Body of pancreas (tissue), 4 donors: ENCODE measurements at places on chromosomes 7 and 10.

DNA sequence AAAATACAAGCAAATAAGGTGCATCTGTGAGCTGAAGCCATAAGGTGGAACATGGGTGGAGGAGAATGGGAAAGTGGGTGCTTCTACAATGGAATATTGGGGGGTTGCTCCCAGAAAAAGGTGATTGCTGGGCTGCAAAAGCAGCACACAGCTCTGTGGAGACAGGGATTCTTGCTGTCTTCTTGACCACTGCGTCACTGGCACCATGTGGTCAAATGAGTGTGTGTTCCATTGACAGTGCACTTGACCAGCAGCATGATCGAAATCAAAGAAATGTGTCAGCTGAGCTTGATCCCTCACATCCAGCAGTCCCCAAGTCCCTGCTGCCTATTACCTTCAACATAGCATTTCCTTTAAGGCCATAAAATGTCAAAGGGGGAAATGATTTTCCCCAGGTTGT lies 56.2 kb downstream of the GPR26 start:
- DNase-seq: no peak

DNA sequence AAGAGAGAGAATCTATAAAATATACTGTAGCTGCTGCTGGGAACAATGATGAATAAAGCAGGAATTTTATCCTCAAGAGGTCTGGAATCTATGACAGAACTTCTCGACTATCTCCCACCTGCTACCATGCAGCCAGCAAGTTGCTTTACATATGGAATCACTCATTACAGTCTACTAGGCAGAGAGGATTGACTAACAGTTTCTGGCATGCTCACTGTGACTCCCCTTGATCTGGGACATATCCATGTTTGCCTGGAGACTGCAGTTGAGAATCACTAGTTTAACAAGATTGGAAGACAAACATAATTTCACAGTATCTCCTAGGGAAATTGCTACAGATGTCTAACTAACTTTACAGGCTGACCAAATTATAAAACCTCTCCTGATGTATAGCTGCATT lies 13.3 kb downstream of the GPR37 start:
- DNase-seq: no peak

DNA sequence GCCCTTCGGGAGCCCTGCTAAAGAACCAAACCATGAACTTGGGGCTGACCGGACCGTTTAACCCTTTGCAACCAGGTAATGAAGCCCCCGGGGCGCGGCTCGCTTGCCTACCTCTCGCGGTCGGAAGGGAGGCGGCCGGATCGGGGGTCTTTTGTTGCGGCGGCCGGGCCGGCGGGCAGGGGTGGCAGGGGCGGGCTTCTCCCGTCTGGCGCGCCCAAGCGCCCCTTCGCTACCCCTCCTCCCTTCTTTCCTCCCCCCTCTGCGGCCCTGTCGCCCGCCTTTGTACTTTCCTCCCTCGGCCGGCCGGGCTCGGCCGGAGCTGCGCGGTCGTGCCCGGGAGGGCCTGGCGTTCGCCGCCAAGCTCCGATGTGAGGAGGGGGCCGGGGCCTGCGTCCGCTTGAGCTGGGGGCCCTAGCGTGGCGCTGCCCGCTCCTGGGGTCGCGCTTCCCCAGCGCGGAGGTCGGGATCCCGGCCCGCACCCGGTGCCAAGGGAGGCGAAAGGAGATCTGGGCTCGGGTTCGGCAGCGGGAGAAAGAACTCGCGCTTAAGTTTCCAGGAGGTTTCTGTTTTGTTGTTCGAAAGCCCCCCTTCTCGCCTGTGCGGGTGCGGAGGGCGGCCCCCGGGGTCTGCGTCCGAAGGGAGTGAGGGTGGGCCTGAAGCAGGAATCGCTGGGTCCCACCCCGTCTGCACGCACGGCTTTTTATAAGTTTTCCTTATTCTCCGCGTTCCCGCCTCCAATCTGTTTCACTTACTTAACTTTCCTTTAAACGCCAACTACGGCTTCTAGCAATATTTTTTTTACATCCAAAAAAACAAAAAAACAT lies 436.8 kb upstream of the GALNT17 start:
- no peak for DNase-seq

- DNase-seq: no peak
Observed at GRCh38 chr7:151035026-151035717, 6.9 kb downstream of the ABCB8 start.

DNA sequence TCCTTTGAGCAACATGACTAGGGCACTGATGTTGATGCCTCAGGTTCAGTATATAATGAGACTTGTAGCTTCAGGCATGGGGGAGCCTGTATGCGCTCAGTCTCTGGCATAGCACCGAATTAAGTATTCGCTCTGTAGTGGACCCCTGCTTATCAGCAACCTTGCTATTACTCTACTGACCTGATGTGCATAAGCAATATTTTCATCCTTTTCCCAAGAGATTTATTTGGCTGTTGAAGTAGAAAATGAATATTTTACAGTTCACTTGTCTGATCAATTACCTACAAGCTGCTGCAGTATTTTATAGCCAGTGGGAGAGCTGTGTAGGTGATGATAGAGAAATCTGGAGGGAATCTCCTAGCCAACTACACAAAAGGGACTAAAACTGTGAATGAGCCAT lies 781.6 kb upstream of the PHF14 start:
- DNase-seq: no peak

DNA sequence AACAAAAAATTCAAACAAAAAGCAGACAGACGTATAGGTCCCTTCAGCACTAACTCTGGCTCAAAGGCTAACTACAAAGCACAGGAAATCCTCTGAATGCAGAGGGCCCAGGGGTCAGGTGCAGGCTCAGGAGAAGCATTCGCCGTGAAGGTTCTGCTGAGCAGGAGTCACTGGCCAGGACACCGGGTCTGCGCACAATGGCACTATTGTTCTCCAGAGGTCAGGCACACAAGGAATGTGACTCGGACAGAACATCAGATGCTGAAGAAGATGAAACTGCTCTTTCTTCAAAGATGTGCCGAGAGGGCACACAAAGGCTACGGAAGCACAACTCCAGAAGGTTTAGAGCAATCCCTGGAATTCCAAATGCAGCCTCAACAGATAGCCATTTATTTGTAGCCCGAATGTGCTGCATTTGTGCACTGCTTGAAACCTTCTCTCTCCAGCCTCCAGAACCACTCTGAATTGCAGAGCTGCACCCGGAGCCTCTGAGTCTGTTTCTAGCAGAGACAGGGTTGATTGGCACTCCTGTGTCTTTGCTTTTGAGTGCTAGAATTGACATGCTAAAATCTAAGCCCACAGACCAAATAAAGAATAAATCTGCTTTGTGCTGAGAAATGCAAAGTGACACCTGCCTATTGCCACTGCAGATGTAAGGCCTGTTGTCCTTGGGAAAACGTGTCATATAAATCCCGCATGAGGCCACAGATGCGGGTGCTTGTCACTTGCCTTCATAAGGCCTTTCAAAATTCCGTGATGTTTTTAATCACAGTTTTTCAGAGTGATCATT lies 85.4 kb upstream of the AFAP1L2 start:
- no peak for DNase-seq

DNA sequence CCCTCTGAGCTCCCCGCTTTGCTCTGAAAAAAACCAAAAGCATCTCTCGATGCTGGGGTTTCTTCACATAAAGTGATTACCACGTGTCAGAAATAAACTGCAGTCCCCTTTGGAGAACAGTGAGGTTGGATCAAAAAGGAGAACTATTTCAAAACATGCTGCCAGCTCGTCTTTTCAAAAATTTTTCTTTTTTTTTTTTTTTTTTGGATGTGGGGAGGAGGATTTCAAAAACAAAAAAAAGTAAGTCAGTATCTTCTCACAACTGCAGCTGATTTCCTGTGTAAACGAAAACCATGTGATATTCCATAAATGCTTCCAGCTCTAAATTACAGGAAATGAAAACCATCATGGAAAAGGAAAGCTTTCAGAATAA lies 155.0 kb upstream of the LYZL2 start:
- no peak for DNase-seq
